ENCODE measurements at places on chromosomes 1 and 21.

- no peak for DNase-seq
Observed at GRCh38 chr1:163401211-163401610, 79.5 kb downstream of the NUF2 start.

- no peak for DNase-seq
Observed at GRCh38 chr1:215905493-215906115, 338.5 kb downstream of the KCTD3 start.

- DNase-seq: no peak
Observed at GRCh38 chr1:154157520-154158306, 2.8 kb upstream of the NUP210L start.

DNA sequence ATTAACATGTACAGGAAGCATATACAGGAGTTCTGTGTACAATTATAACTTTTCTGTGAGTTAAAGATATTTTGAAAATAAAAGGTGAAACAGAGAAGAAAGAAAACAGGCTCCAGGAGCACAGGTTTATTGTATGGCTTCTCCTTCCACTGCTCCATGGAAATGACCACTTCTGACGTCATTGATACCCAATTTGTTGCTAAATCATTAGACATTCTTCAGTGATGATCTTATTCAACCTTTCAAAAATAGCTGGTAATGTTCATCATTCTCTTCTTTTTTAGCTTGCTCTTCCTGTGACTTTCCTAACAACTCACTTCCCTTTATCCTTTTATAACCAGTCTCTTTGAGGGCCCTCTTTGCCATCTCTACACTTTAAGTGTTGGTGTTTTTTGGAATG is 77.8 kb downstream of the KCNK2 start:
- peak; percentile 37 for DNase-seq

DNA sequence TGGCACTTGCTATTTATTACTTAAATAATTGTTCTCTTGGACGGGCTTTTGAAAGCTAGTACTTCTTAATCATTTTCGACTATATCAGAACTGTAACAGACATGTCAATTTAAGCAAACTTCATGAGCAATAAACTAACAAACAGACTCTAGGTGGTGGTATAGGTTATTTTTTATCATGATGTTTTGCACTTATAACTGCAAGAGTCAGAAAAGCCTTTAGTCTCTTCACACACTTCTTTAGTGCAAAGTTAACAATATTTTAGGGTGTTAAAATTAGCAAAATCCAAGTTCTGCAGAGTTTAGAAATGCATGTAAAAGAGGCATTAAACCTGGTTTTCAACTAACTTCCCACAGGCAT is 2.2 kb downstream of the NRIP1 start:
- peak; percentile 50 for DNase-seq

Data from LHCN-M2 (cell line).